Astrocyte (in vitro differentiated cells and primary cell): ENCODE measurements at places on chromosomes 12 and 14.

GRCh38 chr12:96156211-96156610 lies 38.0 kb upstream of the ELK3 start:
- no peak for DNase-seq

DNA sequence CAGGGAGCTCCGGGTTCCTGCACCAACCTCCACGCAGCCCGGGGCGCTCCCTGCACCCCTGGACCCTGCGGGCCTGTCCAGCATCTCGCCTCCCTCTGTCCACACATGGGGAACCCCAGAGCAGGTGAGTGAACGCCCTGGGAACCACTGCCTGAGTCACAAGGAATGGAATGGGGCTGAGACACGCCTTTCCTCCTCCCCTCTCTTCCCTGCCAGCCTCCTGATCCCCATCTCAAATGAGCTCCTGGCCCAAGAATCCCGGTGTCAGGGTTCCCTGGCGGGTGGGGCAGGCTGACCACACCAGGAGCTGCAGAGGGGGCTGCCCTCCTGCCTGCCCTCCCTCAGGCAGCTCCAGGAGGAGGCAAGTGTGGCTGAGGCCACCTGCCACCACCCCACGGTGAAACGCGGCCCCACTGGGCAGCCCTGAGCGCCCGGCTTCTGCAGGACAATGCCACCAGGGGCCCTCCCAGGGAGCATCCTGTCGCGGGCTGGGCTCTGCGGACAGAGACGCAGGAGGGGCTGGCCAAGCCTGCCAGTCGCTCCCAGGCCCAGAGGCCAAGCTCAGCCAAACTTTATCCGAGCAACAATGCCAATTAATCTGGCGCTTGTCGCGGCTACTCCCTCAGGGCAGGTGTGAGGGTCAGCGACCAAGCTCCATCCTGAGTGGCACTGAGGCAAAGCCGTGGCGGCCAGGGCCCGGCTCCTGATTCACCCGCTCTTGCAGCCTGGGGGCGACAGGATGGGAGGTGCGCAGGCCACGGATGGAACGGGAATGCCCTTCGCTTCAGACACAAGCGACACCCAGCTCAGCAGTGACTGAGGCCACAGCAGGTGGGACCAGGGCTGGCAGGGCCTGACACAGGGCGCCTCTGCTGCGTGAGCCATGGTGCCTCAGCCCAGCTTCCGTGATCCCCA lies 44.3 kb downstream of the GALNT9 start:
- no peak for DNase-seq

DNA sequence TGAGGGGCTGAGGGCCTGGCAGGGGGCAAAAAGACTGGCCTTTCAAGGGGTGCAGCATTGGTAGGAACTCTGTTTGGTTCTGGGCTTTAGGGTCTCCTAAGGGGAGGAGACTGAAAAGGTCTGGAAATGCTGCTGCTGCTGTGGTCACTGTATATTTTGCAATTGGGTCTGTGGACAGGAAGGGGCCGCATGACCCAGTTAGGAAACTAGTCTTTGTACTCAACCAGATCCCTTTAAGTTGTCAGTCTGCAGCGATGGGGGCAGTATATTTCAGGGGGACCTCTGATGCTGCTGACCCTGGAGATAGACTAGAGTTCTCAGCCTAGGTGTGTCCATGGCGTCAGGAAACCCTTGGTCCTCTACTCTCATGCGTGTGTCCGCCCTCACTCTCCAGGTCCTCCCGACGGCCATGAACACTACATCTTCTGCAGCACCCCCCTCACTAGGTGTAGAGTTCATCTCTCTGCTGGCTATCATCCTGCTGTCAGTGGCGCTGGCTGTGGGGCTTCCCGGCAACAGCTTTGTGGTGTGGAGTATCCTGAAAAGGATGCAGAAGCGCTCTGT lies 4.0 kb downstream of the LTB4R start:
- no peak for DNase-seq

DNA sequence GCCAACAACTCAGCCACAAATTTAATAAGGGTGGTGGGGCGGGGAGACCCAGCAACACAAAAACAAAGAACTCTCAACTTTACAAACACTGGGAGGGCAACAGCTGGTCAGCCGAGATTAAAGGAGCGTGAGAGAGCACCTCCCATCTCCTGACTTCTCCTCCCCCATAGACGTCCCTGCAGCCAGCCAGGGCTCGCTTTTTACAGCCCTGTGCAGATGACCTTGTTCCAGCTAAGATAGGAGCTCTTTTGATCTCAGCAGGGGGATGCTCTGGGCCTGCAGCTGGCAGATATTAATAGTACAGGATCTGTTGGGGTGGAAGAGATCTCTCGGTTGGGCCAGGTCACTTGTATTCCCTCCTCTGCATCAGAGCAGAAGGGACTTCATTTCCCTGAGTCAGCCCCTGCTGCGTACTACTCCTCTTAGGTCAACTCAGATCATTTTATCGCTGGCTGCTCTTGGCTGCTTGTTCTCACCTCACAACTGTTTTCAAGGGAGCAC lies 475.8 kb downstream of the RAD51B start:
- no peak for DNase-seq

DNA sequence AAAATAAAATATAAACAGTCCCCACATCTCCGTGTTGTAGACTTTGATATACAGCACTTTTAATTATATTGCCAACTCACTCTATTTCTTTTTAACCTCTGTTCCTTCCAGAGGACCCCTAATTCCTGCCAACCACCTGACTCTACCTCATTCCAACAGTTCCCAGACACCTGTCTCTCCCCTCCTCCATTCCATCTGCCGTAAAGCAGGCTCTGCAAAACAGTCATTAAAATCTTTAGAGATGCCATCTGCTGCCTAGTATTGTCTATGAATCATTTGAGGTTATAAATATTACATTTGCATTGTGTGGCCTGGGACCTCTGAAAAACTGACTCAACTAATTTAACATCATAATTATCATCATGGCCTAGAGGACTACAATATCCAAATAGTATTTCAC lies 148.8 kb upstream of the DCN start:
- no peak for DNase-seq

DNA sequence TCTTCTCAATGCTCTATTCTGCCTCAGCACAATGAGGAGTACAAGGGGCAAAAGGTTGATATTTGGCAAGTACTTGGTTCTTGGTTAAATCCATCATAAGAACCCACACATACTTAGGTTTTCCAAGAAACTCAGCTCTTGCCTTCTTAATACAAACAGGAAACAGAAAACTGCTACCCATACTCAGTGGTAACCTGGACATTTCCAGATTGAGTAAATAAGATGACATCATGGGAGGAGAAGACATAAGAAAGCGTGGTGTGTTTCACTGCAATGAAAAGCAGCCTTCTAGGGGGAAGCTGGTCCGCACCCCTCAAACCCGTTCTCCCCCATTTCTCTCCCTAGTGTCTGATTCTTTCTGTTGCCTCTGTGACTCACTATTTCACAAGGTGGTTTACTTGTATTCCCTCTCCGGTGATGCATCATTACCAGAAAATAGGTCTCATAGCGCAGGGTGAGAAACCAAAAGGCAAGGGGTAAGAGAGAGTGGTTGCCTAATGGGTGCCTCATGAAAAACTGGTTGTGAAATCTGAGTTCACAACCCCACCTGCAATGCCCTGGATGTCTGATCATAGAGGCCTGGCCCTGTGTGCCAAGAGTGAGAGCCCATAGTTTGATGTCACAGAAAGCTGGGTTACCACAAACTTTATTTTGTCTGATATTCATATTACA lies 326.5 kb upstream of the TBX3 start:
- no peak for DNase-seq

DNA sequence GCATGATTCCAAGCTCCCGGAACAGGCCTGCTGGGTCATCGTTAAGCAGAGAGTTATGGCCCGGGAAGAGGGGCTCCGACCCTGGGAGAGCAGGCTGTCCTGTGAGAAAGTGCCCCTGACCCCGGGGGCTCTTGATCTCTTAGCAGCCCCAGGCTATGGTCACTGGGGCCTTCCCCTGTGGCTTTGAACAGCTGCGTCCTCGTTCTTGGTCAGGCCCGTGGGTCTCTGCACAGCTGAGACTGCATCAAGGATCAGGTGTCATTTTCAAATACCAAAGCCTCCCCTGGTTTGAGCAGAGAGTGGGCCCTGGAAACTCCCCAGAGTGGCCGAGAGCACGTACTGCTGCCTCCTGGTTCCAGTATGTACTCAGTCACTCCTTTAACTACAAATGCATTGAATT lies 114.8 kb downstream of the ESRRB start:
- no peak for DNase-seq

GRCh38 chr12:95694136-95694535 lies 96.4 kb downstream of the NTN4 start:
- DNase-seq = no peak

DNA sequence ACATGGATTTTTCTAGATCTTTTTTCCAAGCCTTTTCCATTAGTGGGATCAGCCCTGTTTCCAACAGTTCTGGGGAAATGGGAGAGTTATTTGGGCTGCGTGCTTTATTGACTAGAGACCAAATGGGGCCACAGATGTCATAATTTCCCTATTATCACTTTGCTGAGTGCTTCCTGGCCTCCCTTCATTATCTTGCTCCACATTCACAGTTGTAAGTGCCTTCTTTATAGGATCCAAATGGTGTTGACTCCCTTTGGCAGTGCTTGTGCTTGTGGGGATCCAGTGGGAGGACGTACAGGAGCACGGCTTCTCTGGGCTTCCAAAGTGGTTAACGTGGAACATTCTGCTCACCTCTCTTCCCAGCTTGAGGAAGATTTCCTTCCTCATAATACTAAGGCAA lies 141.0 kb upstream of the RMST start:
- no peak for DNase-seq

- DNase-seq = no peak
These were observed 12.4 kb downstream of the OAS1 start for GRCh38 chr12:112919121-112919520.

DNA sequence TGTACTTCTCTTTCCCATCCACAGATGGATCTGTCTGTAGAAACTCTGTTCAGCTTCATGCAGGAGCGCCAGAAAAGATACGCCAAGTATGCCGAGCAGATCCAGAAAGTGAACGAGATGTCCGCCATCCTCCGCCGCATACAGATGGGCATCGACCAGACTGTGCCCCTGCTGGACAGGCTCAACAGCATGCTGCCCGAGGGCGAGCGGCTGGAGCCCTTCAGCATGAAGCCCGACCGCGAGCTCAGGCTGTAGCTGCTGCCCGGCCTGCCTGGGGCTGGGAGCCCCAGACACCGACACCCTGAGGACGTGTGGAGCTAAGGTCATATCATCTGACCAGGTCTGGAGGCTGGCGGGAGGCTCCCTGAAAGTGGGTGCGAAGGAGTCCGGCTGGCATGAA lies 97.1 kb downstream of the DUSP16 start:
- no peak for DNase-seq

DNA sequence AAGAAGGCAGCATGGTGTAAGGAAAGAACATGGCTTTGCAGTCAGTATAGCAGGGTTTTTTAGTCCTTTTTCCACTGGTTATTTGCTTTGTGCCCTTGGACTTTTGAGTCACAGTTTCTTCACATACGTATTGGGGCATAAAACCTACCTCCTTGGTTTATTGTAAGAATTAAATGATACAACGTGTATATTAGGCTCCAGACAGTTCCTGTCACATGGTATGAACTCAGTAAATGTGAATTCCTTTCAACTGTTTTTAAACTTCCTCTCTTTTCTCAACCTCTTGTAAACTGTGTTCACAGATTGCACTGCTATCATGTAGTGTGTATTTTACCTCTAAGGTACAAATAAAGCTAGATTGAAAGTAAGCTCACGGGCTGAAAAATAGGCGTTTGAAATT lies 29.5 kb downstream of the MSRB3 start:
- DNase-seq = no peak

- peak; percentile 26 for DNase-seq
These were observed 414.4 kb downstream of the DPF3 start for GRCh38 chr14:72479461-72479931.

GRCh38 chr14:35760143-35760542 lies 49.0 kb downstream of the RALGAPA1 start:
- no peak for DNase-seq

DNA sequence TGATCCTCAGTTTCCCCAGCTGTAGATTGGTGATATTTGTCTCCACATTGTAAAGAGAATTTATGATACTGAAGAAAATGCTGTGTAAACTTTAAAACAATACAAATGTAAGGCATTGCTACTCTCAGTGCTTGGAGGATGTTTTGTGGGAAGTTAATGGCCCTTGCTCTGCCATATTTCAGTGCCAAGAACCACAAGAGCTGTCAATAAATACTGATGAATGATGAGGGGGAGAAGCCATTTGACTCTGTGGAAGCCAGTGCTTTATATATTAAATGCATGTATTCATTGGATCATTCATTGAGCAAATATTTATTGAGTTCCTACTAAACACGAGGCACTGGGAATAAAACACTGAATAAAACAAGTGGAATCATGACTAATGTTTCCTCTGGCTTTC lies 30.8 kb downstream of the CACNA1C start:
- DNase-seq = peak; percentile 14

- no peak for DNase-seq
These were observed 45.9 kb downstream of the IFNG start for GRCh38 chr12:68113644-68114043.

- DNase-seq = no peak
These were observed 603.4 kb upstream of the FOXG1 start for GRCh38 chr14:28163233-28163632.

DNA sequence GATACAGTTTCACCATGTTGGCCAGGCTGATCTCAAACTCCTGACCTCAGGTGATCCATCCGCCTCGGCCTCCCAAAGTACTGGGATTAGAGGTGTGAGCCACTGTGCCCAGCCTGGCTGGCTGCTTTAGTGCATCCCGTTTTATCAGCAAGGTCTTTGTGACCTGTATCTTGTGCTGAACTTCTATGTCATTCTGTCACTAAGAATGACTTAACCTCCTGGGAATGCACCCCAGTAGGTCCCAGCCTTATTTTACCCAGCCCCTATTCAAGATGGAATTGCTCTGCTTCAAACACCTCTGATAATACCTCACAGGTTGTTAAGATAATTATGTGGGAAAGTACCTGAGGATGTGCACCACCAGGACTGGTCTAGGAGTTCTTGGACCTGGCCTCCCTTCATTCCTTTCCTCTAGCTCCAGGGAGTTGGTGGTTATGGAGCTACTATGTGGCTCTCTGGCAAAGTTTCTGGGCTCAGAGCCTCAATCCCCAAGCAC lies 26.1 kb upstream of the JPH4 start:
- DNase-seq = no peak

DNA sequence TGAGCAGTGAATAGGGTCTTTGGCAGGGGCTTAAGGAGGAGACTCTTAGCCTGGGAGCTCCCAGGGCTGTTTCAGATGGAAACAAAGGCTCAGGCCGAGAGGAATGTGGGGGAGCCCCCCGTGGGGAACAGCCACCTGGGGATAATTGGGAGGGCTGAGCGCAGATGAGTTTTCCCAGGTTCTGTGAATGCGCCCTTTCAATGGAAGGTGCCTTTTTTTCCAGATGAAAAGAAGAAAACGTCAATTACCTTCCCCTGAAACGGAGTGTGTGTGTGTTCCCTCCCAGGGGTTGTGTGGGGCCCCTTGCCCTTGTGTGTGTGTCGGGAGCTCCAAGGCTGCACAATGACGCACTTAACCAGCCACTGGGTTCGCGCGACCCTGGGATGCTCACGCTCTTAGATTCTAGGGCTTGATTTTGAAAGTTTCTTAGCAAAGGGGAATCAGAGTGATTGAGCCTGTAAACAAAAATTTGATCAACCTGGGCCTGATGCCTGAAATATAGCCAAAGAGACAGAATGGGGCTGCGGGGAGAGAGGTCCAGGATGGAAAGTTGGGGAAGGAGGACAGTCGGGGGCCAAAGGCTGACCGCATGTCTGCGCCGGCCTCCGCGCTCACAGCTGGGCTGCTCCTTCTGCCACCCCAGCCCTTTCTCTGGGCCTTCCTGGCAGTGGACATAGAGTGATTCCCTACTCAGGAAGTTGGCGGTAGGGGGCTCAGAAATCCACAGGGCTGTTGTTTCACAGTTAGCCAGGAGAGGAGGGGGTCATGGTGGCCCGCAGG lies 14.6 kb downstream of the MEG3 start:
- no peak for DNase-seq

GRCh38 chr12:29082522-29082921 lies 66.6 kb upstream of the FAR2 start:
- no peak for DNase-seq
